NCI-H1417 treated with DMSO at 0.1 percent for 48 hours (cell line): ENCODE measurements at places on chromosomes 13 and 19.

- no peak for DNase-seq
These were observed 1.2 kb downstream of the S1PR5 start for GRCh38 chr19:10516064-10516385.

DNA sequence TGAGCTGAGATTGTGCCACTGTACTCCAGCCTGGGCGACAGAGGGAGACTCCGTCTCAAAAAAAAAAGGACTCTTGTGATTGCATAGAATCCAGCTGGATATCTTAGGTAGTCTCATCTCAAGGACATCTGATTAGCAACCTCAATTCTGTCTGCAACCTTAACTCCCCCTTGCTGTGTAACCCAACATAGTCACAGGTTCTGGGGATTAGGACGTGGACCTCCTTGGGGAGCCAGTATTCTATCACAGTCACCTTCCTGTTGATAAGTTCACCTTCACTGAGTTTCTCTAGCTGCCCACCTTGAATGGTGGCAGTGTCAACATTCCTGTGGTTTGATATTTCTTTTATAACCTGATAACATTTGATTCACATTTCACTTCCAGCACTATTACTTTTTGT, 27.2 kb downstream of the GPR18 start:
- no peak for DNase-seq

DNA sequence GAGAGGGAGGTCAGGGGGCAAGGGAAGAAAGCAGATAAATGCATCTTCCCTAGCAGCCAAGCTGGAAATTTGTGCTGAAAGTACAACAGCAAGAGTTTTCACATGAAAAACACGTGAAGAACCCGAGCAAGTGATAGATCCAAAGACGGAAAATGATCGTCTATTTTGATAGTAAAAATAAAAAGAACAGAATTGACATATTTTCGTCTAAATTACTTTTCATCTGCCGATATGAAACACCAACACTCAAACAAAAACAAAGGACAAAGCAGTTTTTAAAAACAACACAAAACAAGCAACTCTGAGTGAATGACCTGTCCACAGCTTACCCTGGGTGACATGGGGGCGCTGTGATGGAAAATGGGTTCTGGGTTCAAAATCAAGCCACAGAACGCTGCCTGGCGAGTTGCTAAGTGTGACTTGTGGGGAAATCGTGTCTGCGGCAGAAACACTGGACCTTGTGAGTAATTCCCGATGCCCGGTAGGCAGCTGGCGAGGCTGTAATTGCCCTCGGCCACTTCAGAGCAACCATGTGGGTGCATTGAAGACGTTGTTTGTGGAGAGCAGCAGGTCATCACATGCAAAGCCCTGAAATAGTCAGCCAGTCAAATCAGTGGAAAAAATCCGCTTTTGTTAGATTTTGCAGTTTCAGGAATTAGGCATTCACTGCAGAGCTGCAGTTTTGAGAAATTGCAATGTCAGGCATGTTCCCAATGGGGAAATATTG, 7.4 kb downstream of the SOX1 start:
- DNase-seq = no peak

GRCh38 chr19:58196901-58197616, 14.2 kb downstream of the ZNF274 start:
- DNase-seq = no peak

DNA sequence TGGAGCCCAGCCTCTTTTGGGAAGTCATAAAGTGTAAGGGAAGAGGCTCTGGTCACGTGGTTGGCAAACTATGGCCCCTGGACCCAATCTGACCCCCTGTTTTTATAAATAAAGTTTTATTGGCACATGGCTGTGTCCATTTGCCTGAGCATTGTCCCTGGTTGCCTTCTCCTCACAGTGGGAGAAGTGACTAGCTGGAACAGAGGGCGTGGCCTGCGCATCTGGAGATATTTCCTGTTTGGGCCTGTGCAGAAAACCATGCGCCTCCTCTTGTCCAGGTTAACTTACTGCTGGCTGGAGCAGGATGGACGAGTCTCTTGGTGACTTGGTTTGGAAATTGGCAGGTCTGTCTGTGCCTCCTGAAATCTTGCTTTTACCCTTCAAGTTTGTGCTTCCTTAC, 48.3 kb downstream of the KDM4B start:
- no peak for DNase-seq

- no peak for DNase-seq
These were observed 44.1 kb upstream of the ZNF536 start for GRCh38 chr19:30328096-30328495.

DNA sequence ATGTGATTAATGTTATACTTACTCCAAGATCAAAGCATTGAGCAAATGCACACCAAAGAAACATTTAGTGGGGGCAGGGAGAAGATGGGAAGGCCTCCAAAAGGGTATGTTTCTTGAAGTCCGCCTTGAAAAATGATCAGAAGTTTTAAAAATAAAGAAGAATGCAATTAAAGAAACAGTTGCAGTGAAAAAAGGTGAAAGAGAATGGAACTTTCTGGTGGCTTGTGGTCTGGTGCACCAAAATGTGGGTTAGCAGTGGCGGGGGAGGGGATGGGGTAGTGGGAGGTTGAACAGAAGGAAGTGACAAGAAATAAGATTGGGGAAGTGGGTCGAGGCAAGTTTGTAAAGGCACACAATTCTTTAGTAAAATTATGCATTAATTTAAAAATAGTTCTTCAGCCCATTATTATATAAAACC, 2.5 kb downstream of the LCP1 start:
- no peak for DNase-seq

- peak; percentile 42 for DNase-seq
These were observed 280.1 kb upstream of the TMTC4 start for GRCh38 chr13:100954430-100955305.

- DNase-seq = no peak
These were observed 5.0 kb downstream of the ZSCAN5A start for GRCh38 chr19:56309511-56310185.

- DNase-seq = no peak
These were observed 41.0 kb downstream of the MLLT1 start for GRCh38 chr19:6238643-6239281.

DNA sequence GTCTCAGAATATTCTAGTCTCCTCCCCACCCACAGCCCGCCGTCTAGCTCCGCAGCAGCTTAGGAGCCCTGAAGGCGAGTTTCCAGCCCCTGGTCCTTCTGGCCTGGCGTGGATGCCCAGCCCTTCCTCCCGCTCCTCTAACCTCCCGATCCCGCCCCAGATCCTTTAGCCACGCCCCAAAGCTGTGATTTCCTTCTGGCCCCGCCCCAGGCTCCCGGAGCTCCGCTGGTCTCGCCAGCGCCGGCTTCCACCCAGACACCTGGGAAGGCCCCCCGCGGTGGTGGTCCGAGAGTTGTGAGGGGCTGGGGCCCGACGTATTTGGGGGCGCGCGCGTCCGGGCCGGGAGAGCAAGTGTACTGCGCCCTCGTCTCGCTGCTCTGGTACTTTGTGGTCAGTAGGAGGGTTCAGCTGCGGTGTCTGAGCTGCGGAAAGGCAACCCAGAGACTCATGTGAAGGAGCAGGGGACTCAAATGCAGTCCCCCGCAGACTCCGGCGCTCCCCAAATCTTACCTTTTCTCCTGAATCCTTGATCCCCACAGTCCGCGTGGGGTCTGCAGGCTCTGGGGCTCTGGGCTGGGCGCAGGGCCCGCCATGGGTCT, at the start of gene CGB7:
TSS of gene CGB7 (minus strand) at position 114 of the 599 bp plus-strand sequence. CDS start 2,374 bp downstream, outside the sequence.
- no peak for DNase-seq

DNA sequence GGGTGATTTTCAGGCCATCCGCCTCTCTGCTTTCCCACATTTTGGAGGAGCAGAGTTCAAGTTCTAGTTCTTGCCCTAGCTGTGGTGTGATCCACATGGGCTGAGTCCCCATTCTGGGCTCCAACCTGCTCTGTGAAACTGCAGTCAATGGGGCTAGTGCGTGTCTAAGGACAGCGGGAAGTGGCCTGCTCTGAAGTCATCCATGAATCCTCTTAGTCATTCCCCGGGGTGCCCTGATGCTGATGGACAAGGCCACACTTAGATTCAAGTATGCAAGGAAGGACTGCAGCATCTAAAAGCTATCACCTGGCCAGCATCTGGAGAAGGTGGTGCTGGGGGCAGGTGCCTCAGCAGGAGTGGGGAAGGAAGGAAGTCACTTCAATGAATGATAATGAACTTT, 94.6 kb downstream of the TSHZ3 start:
- no peak for DNase-seq

DNA sequence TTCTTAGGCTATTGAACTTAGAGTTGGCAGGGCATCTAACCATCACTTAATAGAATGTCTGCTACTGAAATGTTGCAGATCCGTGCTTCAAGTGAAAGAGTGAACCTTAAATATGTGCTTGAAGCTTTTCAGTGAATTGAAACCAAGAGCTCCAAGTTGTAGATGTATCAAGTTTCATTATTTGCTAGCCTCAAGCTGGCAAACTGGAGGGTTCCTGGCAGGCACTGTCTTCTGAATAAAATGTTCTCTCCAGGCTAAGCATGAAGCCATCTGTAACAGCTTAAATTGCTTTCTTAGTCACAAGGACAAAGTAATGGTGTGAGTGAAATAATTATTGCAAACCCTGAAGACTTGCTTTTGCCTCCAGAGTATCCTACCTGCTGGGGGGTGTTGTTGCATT, 415.0 kb upstream of the SPRY2 start:
- no peak for DNase-seq

GRCh38 chr13:109844396-109844795, 58.0 kb upstream of the IRS2 start:
- no peak for DNase-seq

DNA sequence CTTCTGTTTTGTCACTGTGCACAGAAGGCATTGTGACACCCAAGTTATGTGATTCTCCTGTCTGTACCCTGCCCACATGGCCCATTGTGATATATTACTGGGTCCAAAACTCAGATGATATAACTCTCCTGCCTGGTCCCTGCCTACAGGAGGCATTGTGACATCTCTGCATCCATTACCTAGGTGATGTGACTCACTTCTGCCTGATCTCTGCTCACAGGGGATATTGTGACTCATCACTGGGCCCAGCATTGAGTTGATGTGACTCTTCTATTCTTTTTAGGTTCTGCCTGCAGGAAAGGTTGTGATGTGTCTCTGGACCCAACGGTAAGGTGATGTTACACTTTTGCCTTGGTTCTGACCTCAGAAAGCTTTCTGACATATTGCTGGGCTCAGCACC, 67.9 kb upstream of the ZNF724 start:
- DNase-seq = no peak

- DNase-seq = no peak
These were observed 1.1 kb downstream of the FUT3 start for GRCh38 chr19:5850189-5850588.

- peak; percentile 70 for DNase-seq
These were observed 572.8 kb downstream of the PCDH9 start for GRCh38 chr13:66657165-66657881.

DNA sequence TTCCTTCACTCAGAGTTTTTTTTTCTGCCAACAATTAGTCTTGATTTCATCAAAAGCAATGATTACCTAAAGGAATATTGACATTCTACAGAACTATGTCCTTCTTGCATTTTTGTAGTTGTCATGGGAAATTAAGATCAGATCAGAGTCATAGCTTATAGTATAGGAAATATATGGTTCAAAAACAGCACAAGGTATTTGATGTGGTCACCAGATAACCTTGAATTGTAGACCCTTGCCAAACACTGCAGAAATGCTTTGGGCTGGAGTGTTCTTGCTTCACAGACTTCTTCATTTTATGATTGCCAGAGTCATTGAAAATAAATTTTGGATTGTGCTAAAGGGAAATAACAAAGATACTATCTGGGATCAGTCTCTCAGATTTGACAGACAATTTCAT, 103.7 kb downstream of the AKAP11 start:
- no peak for DNase-seq

GRCh38 chr13:45372189-45373161, 31.5 kb upstream of the TPT1 start:
- no peak for DNase-seq
